ENCODE measurements at places on chromosomes 6 and 20.

GRCh38 chr6:170277893-170278742, 12.8 kb downstream of the DLL1 start:
- DNase-seq, result no peak

GRCh38 chr6:138234363-138234762, 16.1 kb upstream of the PBOV1 start:
- no peak for DNase-seq

GRCh38 chr6:159679091-159680077, 13.7 kb downstream of the SOD2 start:
- DNase-seq, result no peak

- DNase-seq, result no peak
These were observed 92.5 kb downstream of the SPTLC3 start for GRCh38 chr20:13101276-13101675.

- DNase-seq, result no peak
These were observed 4.3 kb downstream of the GFRA4 start for GRCh38 chr20:3658716-3659491.

DNA sequence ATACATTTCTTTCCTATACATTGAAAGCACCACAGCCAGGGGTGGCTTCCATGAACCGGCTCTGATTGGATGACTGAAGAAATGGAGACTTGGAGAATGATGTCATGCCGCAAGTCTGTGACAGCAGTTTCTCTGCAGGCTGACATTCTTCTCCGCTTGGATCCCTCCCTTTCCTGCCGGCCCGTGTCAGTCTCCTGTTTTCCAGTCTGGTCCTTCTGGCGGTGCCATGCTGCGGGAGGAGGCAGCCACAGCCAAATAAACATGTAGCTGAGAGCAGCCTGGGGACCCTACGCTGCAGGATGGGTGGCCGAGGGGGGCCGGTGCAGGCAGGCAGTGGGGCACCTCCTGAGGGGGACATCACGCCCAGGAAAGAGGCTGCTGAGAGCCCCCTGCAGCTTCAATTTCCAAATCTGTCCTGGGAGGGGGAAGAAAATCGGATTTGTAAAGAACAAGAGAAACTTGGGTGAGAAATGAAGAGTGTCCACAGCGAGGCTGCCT, 178.0 kb downstream of the TAF4 start:
- no peak for DNase-seq

GRCh38 chr20:22620342-22620741, 36.0 kb upstream of the FOXA2 start:
- no peak for DNase-seq

DNA sequence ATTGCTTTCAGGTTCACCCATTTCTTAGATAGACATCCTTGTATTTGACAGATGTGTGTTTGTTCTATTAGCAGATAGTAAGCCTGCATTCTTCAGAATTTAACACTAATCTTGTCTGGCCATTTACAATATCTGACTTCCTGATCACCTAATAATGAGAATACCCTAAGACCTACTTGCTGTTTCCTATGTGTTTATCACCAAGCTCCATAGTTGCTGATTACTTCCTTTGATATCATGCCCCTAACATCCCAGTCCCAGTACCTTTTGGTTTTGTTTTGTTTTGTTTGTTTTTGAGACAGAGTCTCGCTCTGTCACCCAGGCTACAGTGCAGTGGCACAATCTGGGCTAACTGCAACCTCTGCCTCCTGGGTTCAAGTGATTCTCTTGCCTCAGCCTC, 143.6 kb upstream of the DST start:
- no peak for DNase-seq

GRCh38 chr20:13221313-13221672, 219 bp downstream of the ISM1 start:
- DNase-seq, result no peak
